Fibroblast of upper back skin (primary cell): ENCODE measurements at places on chromosomes 7 and 10.

GRCh38 chr7:14666304-14666703 lies 236.2 kb downstream of the DGKB start:
- DNase-seq, result no peak

DNA sequence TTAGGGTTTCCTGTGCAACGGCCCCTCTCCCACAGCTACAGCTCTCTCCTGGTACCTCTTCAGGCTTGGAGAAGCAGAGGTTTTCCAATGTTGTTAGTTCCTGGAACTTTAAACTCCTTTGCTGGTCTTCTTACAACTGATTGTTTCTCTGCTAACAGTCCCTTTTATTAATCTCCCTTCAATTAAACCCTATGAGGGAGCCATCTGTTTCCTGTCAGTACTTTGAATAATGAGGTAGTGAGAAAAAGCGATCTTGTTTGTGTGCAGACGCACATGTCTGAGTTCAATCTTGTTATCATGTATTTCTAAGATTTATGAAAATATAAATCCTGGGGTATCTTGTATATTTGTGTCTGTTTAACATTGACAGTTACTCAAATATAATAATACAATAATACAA lies 102.4 kb downstream of the MDFIC start:
- DNase-seq, result no peak

DNA sequence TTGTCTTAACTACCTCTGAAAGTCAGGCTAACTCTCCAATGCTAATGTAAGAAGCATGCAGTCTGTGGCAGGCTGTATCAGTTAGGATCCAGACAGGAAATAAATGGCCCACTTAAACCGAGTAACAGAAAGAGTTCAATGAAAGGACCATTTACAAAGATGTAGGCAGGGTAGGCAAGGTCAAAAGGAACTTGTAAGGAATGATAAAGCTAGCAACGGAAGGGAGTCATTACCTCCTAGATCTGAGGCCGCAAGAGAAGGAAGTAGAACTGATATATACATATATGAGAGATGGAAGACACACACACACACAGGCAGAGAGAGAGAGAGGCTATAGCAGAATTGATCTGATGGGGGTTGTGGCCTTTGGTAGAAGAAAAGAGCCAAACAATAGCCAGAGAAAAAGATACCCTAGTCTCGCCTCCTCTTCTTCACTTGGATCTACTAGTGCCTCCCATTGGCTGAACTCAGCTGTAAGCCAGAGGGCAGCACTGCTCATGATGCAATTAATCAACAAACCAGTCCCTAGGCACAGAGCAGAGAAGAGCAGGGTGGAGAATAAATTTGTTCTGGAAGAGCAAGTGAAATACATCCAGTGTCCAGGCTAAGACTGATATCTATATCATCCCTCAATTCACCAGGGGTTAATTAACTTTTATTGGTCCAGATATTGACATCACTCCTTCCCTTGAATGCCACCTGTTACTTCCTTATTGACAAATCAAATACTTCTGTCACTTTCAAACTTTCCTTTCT lies 91.2 kb downstream of the LSMEM1 start:
- DNase-seq, result no peak

DNA sequence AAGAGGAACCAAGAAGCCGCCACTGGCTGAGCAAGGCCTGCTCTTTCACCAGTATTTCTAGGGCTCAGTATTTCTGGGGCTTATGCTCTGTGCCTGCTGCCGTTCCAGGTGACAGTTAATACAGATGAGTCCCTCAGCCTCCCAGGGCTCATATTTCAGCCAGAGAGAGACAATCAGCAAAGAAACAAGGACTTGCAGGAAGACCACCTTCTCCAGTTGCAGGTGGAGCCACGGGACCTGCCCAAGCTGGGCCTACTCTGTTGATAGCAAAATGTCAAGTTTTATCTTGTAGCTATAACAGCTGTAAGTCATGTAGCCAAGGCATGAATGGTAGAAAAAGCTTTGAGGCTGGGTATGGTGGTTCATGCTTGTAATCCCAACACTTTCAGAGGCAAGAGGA lies 42.7 kb downstream of the NPTX2 start:
- no peak for DNase-seq

DNA sequence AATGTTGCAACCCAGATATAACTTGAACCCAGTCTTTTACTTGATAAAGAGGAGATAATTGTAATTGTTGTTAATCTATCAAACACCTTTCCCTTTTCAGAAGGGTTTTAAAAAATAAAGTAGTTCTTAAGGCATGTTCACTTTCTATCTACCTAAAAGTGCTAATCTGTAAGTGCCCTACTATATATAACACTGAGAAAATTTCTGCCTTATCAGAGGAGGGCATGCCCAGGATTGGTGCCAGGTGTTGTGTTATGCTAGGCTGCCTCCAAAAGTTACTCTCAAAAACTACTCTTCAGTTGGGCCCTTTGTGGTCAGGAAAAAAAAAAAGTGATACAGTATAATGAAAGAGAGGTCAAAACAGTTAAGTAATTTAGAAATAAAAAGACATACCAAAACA lies 36.3 kb downstream of the SMNDC1 start:
- no peak for DNase-seq

- peak; percentile 39 for DNase-seq
These were observed 55.0 kb downstream of the LRRC17 start for GRCh38 chr7:102967798-102968197.

- peak; percentile 34 for DNase-seq
These were observed 132.9 kb upstream of the PLXDC2 start for GRCh38 chr10:19683356-19683755.

DNA sequence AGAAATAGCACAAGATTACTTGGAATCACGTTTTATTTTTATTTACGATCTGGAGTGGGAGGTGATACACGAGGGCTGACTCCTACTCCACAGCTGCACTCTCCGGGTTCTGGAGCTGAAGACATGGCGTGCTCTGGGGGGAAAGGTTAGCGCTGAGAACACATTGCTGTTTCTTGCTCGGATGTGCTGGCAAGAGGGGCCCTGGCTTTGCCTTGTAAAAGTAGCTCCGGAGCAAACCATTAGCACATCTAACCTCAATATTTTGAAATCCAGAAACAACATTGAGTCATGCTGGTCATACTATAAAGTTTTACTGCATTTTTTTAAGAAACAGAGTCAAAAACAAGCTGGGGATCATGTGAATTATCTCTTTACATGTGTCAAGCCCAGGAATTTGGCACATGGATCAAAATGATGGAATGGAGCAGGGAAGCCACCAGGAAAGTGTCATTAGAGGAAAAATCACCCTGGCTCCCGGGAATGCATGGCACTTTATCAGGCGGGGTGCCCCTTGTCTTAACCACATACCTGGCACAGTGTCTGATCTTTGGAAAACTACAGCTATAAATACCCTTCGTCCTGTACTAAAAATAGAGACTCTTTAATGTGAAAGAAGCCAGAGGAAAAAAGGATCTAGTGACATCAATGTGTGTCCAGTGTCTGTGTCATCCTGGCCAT lies 31.6 kb upstream of the LYZL1 start:
- DNase-seq, result peak; percentile 88

DNA sequence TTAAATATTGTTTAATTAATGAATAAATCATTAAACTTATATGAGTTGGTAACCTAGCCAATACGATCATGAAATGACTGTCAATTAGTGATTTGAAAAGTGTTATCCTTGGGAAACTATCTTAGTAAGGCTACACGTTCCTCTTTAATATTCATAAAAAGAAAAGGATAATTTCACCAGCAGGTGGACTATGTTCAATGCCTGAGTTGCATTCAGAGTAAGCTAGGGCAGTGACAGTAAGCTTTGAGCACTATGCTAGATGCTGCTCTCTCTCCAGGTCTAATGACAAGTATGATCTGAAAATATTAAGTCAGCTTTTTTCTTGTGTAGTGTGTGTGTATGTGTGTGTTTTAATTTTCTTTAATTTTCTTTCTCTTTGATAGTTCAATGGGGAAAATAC lies 486.3 kb upstream of the PCDH15 start:
- DNase-seq, result no peak

DNA sequence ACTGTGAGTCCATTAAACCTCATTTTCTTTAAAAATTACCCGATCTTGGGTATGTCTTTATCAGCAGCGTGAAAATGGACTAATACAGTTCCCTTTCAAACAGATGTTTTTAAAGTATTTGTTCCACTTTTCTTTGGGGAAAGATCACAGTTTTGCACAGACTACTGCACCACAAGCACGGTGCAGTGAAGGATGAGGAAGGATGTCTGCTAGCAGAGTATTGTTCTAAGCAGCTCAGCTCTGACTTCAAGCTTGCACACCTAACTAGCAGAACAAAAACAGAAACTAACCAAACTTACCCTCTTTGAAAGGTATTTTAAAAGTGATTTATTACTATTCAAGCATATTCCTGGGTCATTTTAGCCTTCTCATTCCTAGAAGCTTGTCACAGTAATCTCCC lies 20.0 kb downstream of the THNSL1 start:
- DNase-seq, result no peak

DNA sequence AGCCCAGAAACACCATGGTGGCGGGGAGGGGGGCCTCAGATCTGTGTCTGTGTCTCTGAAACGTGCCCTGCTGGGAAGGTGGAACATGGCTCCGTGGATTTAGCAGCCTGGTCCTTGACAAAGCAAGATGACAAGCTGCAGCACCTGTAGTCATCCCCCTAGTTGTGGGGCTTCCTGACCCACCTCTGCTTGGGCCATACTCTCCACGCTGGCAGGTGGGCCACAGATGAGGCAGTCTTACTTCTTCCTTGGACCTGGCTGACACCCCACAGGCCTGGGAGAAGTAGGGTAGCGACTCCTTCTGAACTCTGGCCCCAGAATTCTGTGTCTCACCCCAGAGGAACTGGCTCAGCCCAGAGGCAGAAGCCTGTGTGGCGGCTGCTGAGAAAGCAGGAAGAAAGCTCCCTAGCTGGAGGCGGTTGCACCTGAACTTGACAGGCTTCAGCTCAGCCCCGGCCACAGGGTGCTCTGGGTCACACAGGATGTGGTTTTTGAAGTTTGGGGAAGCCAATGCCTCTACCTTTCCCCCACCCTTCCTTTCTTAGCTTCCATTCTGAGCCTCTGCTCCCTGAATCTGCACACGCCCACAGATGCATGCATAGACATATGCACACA lies 113.9 kb downstream of the ABLIM1 start:
- no peak for DNase-seq

DNA sequence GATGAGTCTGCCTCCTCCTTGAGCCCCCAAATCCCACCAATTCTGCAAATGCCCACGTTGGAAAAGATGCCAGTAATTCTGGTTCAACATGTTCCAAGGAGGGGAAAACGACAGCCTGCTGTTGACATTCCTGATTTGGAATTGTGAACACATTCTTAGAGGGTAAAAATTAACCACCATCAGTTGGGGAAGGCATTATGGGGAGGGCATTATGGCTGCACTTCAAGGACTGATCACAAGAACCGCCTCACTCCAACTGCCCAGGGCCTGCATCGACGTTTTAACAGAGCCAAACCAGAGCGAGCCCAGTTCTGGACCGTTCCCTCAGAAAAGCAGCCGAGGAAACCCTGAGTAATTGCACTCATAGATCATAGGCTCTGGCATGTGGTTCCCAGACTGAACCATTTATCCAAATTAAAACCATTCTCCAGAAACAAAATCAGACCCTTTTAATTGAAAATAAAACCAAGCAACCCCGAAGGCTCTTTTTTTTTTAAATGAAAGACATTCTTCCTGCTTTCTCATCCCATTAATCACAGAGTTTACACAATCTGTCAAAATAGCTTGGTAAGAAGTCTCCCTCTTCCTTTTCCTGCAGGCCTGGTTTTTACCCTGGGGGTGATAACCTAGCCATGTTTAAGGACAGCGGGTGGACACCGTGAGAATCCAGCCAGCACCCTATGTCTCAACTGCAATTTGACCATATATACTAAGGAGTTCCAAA lies 8.0 kb downstream of the TNS3 start:
- DNase-seq, result peak; percentile 96

- no peak for DNase-seq
These were observed 10.6 kb upstream of the GIMAP4 start for GRCh38 chr7:150556521-150557138.

- no peak for DNase-seq
These were observed 68.6 kb downstream of the UNCX start for GRCh38 chr7:1301054-1301881.

DNA sequence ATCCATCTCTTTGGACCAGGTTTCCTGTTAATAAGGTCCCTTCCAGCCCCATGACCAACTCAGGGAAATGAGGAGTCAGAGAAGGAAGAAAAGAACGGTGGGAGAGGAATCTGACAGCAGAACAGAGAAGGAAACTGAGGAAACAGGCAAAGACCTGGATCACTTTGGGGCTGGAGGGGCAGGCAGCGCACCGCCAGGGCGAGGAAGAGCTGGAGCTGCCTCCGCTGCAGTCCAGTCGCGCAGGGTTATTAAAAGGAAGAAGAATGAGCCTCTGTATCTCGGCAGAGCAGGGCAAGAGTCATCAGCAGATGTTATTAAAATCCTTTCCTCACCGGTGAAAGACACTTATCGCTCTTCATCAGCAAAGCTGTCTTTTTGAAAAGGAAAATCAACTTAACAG lies 37.7 kb upstream of the R3HCC1L start:
- no peak for DNase-seq
